ENCODE measurements at places on chromosomes 3 and 15.

DNA sequence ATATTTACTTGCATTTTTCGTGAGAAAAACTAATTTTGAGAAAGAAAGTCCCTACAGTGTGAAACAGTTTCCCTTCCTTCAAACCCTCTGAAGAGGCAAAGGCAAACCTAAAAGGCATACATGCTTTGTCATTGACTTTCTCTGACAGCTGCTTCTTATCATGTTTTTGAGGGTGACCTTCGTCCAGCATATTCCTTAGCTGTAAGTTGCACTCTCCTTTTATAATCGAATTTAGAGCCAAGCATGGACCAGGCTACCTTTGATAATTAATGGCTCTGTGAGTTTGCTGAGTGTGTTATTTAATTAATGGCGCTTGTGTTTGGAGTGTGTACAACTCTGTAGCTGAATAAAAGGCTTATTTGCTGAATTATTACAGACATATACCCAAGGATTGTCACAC is 684.2 kb upstream of the CFAP20DC start:
- ATAC-seq = no peak

DNA sequence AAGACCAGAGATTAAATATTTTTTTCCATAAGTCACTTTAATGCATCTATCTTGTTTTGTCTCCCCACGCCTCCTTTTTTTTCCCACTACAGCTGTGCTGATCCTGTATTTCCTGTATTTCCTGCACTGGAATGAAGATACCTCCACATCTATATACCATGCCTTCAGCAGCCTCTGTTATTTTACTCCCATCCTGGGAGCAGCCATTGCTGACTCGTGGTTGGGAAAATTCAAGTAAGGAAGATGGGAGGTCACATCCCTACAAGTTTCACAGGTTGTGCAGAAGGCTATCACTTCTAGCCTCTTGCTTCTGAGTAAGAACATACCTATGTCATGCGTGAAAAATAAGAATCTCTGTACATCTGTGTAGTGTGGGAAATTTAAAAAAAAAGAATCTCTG is 3.1 kb downstream of the SLC15A2 start:
- no peak for ATAC-seq

- ATAC-seq = no peak
Observed at GRCh38 chr15:25465835-25466234, 27.0 kb upstream of the UBE3A start.

- no peak for ATAC-seq
Observed at GRCh38 chr3:47210863-47211405, 47.0 kb upstream of the SETD2 start.

DNA sequence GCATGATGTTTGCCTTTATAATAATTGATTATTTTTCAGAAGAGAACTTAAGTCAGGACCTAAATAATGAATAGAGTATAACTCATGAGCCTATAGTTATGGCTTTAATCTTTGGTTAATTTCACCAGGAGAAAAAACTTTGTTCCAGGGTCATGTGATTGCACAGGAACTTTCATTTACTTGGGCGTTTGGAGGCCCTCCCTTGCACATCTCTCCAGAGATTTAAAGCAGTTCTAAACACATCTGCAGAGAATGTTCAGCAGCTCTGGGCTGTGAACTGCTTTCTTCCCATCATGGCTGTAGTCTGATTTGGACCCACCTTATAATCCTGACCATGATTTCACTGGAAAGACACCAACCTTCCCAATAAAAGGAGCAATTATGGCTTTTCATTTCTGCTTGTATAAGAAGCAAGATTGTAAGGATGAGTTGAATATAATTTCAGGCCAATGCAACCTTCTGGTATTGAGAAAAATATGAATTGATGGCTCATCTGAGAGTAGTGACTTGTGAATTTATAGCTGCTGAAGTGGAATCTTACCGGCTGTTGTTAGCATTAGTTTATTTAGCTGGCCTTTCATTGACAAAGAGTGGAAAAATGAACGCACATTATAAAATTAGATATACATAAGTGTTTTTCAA is 80.9 kb upstream of the PRTG start:
- ATAC-seq = no peak

Data from activated CD4-positive, CD25-positive, alpha-beta regulatory T cell treated with anti-CD3 and anti-CD28 coated beads, Interleukin-2, amount 50 U/mL, for 24 hours (primary cell).